ENCODE measurements at places on chromosomes 7 and 10.

- H3K27ac ChIP-seq: peak overlapping the region; percentile 69
- no peaks in the 10 kb centered on the region for H3K36me3 ChIP-seq
- H3K4me3 ChIP-seq: no peak overlapping the region
- DNase-seq: peak; percentile 56
- no peaks in the 10 kb centered on the region for H3K27me3 ChIP-seq
These were observed 2.2 kb upstream of the HIP1 start for GRCh38 chr7:75740846-75741497.

DNA sequence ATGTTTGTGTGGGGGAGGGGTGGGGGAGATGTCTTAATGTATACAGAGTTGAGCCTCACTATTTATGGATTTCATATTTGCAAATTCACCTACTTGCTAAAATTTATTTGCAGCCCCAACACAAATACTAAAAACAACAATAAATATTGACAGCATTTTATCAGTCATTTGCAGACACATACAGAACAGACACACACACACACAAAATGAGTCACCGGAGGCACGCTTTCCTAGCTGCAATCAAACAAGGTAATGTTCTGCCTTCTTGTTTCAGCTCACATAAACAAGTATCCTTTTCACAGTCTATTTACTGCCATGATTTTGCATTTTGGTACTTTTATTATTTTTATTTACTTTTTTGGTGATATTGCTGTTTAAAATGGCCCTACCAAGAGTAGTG lies 88.5 kb downstream of the IPMK start:
- no peaks in the 10 kb centered on the region for H3K4me1 ChIP-seq
- no peaks in the 10 kb centered on the region for H3K36me3 ChIP-seq
- no peak overlapping the region for H3K27ac ChIP-seq
- no peaks in the 10 kb centered on the region for H3K27me3 ChIP-seq

- no peak overlapping the region for H3K4me3 ChIP-seq
- no peaks in the 10 kb centered on the region for H3K36me3 ChIP-seq
- DNase-seq: no peak
- no peak overlapping the region for H3K27ac ChIP-seq
- no peaks in the 10 kb centered on the region for H3K4me1 ChIP-seq
These were observed 7.7 kb downstream of the PON1 start for GRCh38 chr7:95316588-95316987.

GRCh38 chr10:112805701-112806100 lies 144.3 kb upstream of the TCF7L2 start:
- no peak overlapping the region for H3K4me3 ChIP-seq
- no peak for DNase-seq
- H3K36me3 ChIP-seq: no peaks in the 10 kb centered on the region
- H3K4me1 ChIP-seq: no peaks in the 10 kb centered on the region
- no peak overlapping the region for H3K27ac ChIP-seq

DNA sequence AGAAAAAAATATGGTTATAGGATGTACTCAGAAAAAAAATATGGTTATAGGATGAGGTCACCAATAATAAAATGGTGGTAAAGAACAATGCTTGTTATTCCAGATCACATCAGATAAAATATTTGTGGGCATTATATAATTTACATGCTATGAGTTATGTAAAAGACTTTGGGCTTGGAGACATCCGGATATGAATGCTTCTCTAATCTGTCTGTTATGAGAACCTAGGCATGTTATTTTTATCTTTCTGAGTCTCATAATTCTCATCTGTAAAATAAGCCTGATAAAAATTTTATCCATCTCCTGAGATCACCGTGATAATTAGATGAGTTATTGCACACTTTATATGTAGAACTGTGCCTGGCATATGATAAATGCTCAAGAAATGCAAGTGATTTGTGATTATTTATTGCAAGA lies 37.8 kb downstream of the DKK1 start:
- H3K27me3 ChIP-seq: no peaks in the 10 kb centered on the region
- H3K36me3 ChIP-seq: no peaks in the 10 kb centered on the region
- H3K4me1 ChIP-seq: no peaks in the 10 kb centered on the region

GRCh38 chr7:151135525-151135845 lies 32.0 kb downstream of the GBX1 start:
- no peak overlapping the region for H3K27ac ChIP-seq
- no peak overlapping the region for H3K4me3 ChIP-seq
- no peak for DNase-seq
- peaks cover 63% of the 10 kb centered on the region for H3K36me3 ChIP-seq
- H3K27me3 ChIP-seq: no peaks in the 10 kb centered on the region

GRCh38 chr7:8702807-8703206 lies 269.4 kb downstream of the NXPH1 start:
- no peaks in the 10 kb centered on the region for H3K27me3 ChIP-seq
- no peak overlapping the region for H3K27ac ChIP-seq
- no peaks in the 10 kb centered on the region for H3K4me1 ChIP-seq
- no peak for DNase-seq
- no peak overlapping the region for H3K4me3 ChIP-seq

GRCh38 chr7:150938566-150938965 lies 39.6 kb downstream of the KCNH2 start:
- no peak for DNase-seq
- no peaks in the 10 kb centered on the region for H3K36me3 ChIP-seq
- H3K27me3 ChIP-seq: no peaks in the 10 kb centered on the region
- H3K4me3 ChIP-seq: no peak overlapping the region
- no peak overlapping the region for H3K27ac ChIP-seq
- no peaks in the 10 kb centered on the region for H3K4me1 ChIP-seq

DNA sequence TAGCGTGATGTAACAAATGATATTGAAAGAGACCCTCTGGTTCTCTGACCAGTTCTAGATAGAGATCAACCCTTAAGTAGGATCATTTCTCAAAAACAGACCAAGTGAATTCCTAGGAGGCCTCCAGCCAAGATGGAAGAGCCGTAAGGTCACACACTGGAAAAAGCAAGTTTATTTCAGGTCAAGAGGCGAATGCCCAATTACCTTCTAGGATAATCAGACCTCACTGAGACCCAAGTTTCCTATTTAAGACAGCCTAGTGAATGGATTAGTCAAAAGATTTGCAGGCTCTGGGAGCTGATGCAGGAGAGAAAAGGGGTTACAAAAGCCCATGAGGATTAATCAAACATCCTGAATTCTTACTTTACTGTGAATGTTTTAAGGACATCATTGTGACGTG lies 486.1 kb upstream of the NRP1 start:
- H3K27me3 ChIP-seq: no peaks in the 10 kb centered on the region
- no peaks in the 10 kb centered on the region for H3K36me3 ChIP-seq
- no peak overlapping the region for H3K27ac ChIP-seq
- no peaks in the 10 kb centered on the region for H3K4me1 ChIP-seq
- no peak overlapping the region for H3K4me3 ChIP-seq

DNA sequence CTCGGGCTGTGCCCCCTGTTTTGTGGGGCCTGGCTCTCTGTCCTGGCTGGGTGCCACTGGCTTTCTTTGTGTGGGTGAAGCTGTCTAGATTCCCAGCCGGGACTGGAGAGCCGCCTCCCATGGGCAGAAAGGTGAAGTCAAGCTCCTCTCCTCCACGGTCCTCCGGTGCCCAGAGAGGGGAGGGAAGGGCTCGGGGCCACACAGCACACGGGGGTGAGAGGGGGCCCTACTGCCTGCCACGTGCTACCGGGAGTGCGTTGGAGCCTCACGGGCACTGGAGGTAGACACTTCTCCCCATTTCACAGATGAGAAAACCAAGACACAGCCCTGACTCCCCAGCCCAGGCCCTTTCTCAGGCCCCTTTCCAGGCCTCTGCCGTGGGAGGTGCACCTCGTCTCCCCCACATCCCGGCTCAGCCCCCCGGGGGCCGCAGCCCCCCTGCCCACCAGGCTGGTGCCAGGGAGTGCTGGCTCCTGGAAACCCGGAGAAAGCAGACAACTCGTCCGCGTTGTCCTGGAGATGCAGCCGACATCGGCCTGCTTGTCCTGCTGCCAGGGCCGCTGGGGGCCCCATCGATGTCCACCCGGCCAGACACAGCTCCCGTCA lies 55.8 kb downstream of the UNCX start:
- peaks cover 5% of the 10 kb centered on the region for H3K4me1 ChIP-seq
- peaks cover 65% of the 10 kb centered on the region for H3K27me3 ChIP-seq
- H3K4me3 ChIP-seq: no peak overlapping the region

- DNase-seq: no peak
- no peaks in the 10 kb centered on the region for H3K4me1 ChIP-seq
- no peak overlapping the region for H3K4me3 ChIP-seq
- H3K36me3 ChIP-seq: no peaks in the 10 kb centered on the region
- H3K27ac ChIP-seq: no peak overlapping the region
These were observed 69.8 kb upstream of the PIK3CG start for GRCh38 chr7:106795084-106795876.

GRCh38 chr7:104160375-104160774 lies 47.4 kb downstream of the ORC5 start:
- no peaks in the 10 kb centered on the region for H3K4me1 ChIP-seq
- H3K4me3 ChIP-seq: no peak overlapping the region
- H3K27me3 ChIP-seq: no peaks in the 10 kb centered on the region
- DNase-seq: no peak
- H3K27ac ChIP-seq: no peak overlapping the region
- H3K36me3 ChIP-seq: peaks cover 15% of the 10 kb centered on the region

DNA sequence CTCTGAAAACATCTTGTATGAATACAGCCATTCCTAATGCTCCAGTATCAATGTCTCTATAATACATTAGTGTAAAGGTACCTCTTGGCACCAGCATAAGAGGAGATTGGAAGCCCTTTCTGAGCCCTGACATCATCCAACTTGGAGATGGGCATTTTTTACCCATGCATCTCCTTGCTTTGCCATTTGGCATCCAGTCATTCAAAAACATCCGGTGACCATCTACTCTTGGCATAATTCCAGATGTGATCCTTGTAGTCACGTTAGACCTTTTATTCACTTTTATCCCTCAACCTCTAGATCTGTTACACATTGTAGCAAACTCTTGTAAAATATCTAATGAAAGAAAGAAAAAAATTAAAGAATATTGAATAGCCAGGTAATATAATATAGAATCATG lies 17.9 kb upstream of the SGMS1 start:
- no peak overlapping the region for H3K4me3 ChIP-seq
- no peaks in the 10 kb centered on the region for H3K27me3 ChIP-seq
- H3K4me1 ChIP-seq: no peaks in the 10 kb centered on the region
- H3K27ac ChIP-seq: no peak overlapping the region

DNA sequence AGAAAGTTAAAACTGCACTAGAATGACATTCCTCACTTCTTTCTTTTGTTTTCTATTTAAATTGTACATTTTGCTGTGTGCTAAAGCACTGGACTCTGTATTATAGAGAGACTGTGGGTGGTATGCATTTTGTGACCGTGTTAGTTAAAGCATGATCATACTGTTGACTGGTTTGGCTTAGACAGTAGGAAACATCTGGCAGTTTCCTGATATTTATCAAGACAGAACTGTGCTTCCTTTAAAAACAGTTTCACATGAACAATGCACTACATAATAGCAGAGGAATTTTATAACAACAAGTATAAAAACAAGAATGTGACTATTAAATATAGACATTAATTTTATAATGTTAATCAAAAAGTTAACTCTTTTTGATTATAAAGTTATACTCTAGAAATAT lies 23.1 kb downstream of the GNG11 start:
- H3K4me3 ChIP-seq: no peak overlapping the region
- H3K27ac ChIP-seq: peak overlapping the region; percentile 56
- H3K27me3 ChIP-seq: no peaks in the 10 kb centered on the region
- no peak for DNase-seq
- H3K4me1 ChIP-seq: peaks cover 7% of the 10 kb centered on the region

GRCh38 chr7:44288811-44289340 lies 36.5 kb downstream of the CAMK2B start:
- H3K4me3 ChIP-seq: no peak overlapping the region
- no peaks in the 10 kb centered on the region for H3K36me3 ChIP-seq
- H3K27ac ChIP-seq: peak overlapping the region; percentile 91
- DNase-seq: peak; percentile 13
- H3K27me3 ChIP-seq: no peaks in the 10 kb centered on the region
- H3K4me1 ChIP-seq: peaks cover 74% of the 10 kb centered on the region

- no peaks in the 10 kb centered on the region for H3K36me3 ChIP-seq
- no peaks in the 10 kb centered on the region for H3K27me3 ChIP-seq
- no peak for DNase-seq
- no peak overlapping the region for H3K27ac ChIP-seq
- H3K4me1 ChIP-seq: no peaks in the 10 kb centered on the region
These were observed 42.6 kb downstream of the ADAMTS14 start for GRCh38 chr10:70714951-70715350.

DNA sequence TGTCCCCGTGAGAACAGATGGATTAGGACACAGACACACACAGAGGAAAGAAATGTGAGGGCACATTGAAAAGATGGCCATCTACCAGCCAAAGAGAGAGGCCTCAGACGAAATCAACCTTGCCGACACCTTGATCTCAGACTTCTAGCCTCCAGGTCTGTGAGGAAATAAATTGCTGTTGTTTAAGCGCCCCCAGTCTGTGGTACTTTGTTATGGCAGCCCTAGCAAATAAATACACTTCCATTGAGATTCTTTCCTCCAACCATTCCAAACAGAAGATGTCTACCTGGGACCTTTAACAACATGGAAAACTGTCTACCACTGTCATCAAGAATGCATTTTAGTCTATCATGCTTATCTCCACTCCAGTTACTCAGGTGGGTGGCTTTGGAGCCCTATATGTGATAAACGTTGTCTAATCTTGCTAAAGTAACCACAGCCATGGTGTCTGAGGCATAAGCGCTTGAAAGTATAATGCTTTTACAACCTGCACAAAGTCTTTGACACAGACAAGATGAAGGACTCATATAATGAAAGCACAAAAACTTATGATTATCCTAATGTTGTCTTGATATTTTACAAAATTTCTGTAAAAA lies 244.3 kb downstream of the MTERF1 start:
- H3K36me3 ChIP-seq: no peaks in the 10 kb centered on the region
- no peak overlapping the region for H3K27ac ChIP-seq
- no peak for DNase-seq
- no peak overlapping the region for H3K4me3 ChIP-seq

DNA sequence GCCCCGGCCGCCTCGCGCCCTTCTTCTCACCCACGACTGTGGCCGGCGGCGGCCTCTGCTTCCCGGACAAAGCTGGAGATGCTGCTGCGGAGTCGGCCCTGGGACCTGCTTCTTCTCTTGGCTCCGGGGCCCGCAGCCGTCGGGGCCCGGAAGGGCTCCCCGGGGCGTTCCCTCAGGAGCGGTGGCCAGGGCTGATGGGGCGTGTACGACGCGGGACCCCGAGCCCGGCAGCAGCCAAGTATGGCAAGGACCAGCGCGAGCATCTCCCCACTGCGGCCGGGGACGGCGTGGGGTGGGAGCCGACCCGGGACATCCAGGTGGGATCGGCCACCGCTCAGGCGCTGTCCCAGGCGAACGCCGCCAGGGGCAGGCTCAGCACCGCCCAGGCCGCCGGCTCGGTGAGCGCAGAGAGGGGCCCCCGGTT lies 27.6 kb upstream of the BMS1 start:
- H3K4me1 ChIP-seq: peaks cover 31% of the 10 kb centered on the region
- H3K27ac ChIP-seq: no peak overlapping the region
- peaks cover 18% of the 10 kb centered on the region for H3K27me3 ChIP-seq
- H3K36me3 ChIP-seq: no peaks in the 10 kb centered on the region
- H3K4me3 ChIP-seq: peak overlapping the region; percentile 29

GRCh38 chr7:25347360-25348066 lies 119.2 kb upstream of the NPVF start:
- H3K4me1 ChIP-seq: no peaks in the 10 kb centered on the region
- H3K27me3 ChIP-seq: peaks cover 3% of the 10 kb centered on the region
- no peaks in the 10 kb centered on the region for H3K36me3 ChIP-seq
- DNase-seq: no peak
- H3K27ac ChIP-seq: no peak overlapping the region
